ENCODE measurements at places on chromosomes 5 and 9.

GRCh38 chr5:74608736-74609601, 31.6 kb downstream of the ENC1 start:
- DNase-seq: no peak

DNA sequence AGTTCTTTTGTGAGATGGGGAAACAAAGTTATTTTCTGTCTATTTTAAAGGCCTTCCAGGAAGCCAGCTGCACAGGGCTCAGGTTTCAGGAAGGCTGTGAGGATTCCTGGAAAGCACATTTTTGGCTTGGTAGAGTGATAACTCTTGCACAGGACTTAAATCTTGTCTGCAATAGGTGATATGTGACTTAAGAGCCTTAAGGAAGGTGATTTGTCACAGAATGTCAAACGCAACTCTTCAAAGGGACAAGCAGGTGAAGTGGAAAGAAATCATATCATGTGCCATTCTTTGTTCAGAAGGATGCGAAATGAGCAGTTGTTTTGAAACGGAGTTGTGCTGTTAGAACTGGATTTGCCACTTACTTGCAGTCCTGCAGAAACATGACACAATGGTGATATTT, 459.3 kb downstream of the MAT2B start:
- DNase-seq: no peak

DNA sequence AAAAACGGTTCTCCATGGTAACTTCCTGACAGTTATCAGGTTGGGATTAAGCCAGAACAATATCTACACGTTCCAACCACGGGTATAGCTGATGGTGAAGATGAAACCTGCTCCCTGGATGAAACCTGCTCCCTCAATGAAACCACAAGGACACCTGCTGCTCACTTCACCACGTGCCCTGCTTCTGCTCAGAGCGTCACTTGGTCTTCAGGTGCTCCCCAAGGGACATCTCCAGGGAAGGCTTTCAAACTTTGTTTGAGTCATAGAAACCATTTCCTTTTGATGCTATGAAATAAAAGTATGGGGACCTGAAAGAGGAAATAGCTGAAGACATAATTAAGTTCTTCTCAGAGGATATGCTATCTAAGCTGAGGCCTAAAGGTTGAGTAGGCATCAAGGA, 242.4 kb downstream of the MED10 start:
- DNase-seq: no peak

DNA sequence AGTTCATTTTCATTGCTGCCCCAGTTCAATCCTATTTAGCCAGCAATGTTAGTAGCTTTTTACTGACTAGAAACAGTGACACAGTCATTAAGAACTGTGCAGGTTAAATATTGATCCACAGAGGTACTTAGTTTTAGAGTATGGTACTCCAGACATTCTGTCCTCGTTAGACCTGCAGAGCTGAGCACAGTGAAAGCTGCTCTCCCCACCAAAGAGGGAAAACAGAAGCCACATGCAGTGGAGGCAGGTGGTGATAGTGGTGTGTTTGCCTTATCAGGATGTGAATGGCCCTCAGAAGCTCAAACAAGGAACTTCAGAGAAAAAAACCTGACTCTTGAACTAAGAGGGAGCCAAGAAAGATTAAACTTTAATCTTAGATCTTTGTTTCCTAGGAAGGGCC, 75.5 kb downstream of the UNC13B start:
- DNase-seq: no peak

DNA sequence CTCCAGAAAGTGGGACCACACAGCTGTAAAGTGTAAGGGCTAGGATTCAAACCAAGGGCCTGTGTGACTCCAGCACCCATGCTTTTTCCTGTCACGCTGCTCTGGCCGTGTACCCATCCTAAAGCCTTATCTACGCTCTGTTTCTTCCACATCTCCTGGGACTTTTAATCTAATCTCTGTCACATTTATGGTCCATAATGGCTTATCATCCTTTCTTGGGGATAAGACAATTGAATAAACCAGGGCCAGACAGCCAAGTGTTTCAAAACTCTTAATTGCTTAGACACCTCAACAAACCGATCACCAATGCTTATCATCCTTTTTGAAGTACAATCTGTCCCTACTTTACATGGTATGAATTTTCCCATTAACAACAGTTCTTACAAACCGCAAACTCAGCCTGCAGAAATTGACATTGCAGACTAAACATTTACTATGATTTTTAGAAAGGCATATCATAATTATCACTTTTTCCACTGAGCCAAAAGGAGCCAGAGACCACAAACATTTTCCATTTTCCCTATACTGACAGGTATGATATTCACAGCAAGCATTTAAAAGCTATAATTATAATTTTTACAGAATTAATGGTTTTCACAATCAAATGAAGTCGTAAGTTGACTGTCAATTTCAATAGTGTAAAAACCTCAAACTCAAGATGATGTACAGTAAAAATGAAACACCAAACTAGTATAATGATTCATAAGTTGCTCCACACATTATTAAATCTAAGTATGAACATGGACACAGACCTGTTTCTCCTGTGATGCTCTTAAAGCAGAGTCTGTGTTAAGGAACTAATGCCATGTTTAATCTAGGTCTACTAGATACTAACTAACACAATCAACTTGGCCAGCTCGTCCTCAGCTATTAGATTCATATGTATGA, 99.5 kb downstream of the FBXW11 start:
- DNase-seq: no peak

DNA sequence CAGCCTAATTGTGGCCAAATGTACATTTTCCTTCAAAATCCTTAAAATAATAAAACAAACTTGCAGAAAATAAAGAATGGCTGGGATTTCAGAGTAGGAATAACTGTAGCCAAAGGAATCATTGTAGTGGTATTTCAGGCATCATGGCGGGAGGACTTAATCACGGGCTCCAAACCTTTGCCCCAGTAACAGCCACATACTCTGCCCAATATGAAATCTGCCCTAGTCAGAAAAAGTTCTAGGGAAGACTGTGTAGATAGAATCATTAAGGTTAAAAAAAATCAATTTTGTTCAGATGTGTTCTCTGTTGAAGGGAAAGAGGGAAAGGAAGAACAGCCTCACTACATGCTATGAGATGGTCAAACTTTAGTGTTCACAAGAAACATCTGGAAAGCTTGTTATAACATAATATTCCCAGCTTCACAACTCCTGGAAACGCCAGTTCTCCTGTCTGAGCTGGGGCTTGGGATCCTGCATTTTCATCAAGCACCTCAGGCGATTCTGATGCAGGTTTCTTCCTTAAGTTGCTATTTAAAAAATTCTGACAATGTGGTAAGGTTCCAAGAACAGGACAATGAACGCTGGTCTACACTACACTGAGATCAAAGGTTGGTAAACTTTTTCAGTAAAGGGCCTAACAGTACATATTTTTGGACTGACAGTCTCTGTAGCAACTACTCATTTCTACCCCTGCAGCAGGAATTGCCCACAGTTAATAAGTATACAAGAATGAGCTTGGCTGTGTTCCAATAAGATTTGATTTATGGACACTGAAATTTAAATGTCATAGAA, 87.9 kb downstream of the CEMIP2 start:
- no peak for DNase-seq

DNA sequence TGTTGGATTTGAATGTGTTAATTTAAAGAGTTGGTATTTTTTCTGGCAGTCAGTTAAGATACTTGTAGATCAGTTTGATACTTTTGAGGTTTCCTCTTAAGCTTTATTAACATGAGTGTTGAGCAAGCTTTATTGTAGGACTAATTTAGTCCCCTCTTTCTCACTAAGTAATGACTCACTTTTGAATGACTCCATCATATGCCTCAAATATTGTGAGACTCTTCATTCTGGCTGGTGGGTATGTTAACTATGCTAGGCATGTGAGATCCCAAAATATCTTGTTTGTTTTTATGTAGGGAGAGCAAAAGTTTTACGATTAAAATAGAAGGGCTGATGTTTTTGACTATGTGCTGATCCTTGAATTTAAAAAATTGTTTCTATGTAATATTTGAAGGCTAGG, 355.7 kb downstream of the IZUMO3 start:
- no peak for DNase-seq

GRCh38 chr5:117657541-117657940, 1082.9 kb upstream of the SEMA6A start:
- no peak for DNase-seq
